ENCODE measurements at places on chromosomes 5 and 9.

DNA sequence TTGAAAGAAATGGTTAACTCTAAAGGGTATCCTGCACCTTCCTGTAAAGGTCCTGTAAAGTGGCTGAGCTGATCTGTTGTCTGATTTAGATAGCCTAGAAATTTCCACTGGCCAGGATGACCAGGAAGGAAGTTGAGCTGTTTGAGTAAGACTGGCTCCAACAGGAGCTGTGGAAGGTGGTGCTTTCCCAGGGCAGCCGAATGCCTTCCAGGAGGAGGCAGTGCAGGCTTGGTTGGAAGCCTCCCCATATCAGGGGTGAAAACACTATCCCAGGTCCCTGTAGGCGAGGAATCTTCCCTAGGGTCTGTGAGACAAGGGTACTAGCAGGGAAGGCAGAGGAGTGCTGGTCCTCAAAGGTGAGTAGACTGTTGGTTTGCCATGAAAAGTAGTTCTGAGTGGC lies 98.4 kb downstream of the LIX1 start:
- DNase-seq = no peak

- DNase-seq = no peak
Observed at GRCh38 chr9:17859228-17859627, 280.4 kb downstream of the SH3GL2 start.

GRCh38 chr9:133581011-133581410 lies 28.2 kb downstream of the FAM163B start:
- DNase-seq = no peak

- no peak for DNase-seq
Observed at GRCh38 chr9:90927496-90927895, 125.9 kb downstream of the SYK start.

DNA sequence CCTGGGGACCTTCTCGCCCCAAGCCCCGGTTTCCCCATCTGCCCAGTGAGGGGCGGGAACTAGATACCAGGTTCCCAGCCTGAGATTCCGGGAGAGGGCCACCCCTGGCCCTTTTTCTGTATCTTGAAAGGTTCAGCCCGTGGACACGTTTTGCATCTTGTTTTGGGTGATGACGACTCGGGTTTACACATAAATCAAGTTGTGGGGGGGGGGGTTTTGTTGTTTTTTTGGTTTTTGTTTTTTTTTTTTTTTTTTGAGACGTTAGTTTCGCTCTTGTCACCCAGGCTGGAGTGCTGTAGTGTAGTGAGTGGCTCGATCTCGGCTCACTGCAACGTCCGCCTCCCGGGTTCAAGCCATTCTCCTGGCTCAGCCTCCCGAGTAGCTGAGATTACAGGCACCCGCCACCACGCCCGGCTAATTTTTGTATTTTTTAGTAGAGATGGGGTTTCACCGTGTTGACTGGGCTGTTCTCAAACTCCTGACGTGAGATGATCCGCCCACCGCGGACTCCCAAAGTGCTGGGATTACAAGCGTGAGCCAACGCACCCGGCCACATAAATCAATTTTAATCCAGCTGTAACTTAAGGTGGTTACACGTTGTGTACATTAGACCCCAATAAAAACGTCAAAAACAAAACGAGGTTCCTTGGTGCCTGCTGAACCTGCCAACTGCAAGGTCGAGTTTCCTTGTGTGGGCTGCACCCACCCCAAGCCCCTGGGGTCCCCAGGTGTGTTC lies 1.1 kb upstream of the BRD3 start:
- DNase-seq = no peak

DNA sequence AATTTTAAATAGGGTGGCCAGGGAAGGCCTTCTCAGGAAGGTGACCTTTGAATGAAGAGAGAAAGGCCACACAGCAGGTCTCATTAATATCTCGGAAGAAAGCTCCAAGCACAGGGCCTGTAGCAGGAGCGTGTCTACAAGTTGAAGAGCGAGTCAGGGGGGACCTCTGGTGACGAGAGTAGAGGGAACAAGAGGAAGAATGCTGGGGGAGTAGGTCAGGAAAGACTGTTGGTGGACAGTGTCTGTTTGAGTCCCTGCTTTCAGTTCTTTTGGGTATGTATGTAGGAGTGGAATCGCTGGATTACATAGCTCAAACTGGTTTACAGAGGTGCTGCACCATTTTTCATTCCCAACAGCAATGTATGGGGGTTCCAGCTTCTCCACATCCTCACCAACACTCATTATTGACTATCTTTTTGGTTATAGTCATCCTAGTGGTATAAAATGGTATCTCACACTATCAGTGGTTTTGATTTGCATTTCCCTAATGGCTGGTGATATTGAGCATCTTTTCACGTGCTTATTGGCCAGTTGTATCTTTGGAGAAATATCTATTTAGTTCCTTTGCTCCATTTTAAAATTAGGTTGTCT lies 55.8 kb downstream of the NUP214 start:
- no peak for DNase-seq

DNA sequence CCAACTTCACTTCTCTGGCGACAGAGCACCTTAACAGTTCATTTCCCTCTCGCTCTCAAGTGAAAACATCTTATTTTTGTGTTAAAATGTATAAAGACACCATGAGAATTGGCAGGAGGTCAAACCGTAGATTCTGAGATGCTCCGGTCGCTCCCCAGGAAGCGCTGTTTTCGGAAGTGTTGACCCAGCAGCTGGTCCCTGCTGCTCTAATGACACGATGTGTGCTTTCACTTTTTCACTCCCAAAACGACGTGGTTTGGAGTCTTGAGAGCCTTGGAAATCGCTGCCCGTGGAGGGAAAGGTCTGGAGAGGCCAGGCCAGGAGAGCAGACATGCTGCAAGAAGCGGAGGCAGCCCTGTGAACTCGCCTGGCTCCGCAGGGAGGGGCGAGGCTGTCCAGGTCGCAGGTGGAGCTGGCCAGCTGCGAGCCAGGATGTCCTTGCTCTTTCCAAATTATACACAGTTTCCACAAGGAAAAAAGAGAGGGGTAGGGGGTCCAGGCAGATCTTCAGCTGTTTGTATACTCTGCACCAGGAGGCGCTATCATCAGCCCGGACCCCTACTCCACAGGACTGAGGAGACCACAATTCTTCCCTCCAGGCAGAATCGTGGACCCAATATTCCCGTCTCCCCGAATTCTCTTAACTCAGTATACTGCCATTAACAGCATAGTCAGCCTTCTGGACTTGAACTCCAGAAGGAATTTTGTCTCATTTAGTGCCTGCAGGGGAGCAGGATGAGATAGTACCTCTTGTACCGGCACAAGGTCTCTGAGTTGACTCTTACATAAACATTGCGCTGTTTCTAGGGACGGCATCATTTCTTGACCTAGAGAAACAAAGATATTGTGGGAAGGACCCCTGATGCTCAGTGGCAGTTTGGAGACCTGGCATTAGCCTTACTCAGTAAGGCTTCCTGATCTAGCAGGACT lies 248.6 kb upstream of the ANKRD55 start:
- DNase-seq = peak; percentile 22

- peak; percentile 36 for DNase-seq
Observed at GRCh38 chr9:126965541-126966428, 51.2 kb downstream of the RALGPS1 start.

- no peak for DNase-seq
Observed at GRCh38 chr9:106970219-106970975, 107.4 kb downstream of the ZNF462 start.

- peak; percentile 40 for DNase-seq
Observed at GRCh38 chr5:14806456-14806855, 65.1 kb downstream of the ANKH start.

GRCh38 chr5:8840237-8840636 lies 705.6 kb downstream of the SEMA5A start:
- DNase-seq = no peak

DNA sequence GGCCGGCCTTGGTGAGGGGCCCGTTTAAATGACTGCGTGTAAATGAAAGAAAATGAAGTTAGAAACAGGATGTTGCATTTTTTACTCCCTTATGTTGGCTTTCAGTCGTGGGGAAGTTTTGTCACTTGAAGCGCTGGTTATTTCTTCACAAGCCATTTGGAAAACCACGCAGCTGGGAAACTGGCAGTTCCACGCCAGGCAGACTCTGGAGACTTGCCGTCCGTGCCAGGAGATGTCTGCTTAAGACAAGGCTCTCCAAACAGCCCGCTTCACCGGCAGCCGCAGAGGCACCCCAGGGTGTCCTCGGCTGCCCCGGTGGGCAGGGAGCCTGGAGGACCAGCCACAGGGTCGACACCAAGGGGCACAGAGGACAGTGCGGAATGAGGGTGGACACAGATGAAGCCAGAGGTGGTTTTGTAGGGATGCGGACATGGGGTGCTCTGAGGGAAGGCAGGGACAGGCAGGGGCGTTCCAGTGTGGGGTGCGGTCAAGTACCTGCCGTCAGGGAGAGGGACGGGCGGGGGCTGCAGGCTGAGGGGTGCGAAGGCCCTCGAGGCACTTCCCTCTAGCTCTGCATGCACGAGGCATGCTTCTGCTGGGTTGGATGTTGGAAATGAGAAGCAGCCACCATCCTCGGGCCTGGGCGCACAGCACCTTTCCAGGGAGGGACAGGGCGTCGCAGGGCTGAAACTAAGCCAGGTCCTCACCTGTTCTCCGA lies 11.1 kb upstream of the AJM1 start:
- no peak for DNase-seq

DNA sequence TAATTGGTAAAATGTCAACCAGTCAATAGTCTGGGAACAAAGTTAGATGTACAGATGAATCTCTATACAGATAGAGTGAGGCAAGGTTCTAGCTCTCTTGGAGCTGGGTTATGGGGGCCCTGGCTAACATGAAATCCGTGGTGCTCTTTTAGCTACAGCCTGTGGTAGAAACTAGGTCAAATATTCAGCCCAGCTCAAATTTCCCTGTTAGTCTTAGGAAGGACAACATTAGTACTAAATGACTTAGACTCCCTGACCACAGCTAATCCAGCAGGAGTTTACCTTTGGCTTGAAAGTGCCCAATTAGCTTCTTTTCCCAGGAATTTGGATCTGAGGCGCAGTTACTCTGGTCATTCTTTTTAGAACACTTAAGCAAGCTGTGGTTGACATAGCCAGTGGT lies 170.5 kb downstream of the DMRTA1 start:
- DNase-seq = no peak

DNA sequence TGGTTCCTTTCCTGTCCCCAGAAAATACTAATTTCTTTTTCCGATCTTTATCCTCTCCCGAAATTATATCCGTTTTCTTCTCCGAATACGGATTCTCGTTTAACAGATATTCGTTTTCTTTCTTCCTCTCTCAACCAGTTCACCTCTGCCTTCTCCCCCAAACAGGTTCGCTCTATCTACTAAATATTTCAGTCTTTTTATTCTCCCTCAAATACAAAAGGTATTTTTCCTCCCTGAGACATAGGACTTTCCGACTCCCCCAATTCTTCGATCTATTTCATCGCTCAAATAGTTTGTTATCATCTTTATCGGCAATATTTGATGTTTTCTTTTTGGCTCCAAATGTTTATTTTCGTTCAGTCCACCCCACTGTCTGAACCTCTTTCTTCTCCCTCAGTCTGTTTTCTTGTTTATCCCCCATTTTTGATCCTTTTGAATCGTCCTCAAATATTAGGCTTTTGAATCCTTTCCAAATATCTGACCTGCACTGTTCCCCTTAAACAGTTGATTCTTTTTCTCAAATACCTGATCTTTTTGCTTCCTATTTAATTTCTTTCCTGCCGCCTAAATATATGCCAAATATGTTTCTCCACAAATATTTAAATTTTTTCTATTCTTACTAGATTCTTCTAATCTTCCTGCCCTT lies 4.4 kb downstream of the PITX1 start:
- DNase-seq = no peak

- DNase-seq = no peak
Observed at GRCh38 chr5:157189223-157189622, 8.6 kb downstream of the ITK start.

- DNase-seq = no peak
Observed at GRCh38 chr9:76516871-76517270, 57.9 kb downstream of the GCNT1 start.

GRCh38 chr9:75378036-75378435 lies 289.7 kb downstream of the OSTF1 start:
- no peak for DNase-seq

DNA sequence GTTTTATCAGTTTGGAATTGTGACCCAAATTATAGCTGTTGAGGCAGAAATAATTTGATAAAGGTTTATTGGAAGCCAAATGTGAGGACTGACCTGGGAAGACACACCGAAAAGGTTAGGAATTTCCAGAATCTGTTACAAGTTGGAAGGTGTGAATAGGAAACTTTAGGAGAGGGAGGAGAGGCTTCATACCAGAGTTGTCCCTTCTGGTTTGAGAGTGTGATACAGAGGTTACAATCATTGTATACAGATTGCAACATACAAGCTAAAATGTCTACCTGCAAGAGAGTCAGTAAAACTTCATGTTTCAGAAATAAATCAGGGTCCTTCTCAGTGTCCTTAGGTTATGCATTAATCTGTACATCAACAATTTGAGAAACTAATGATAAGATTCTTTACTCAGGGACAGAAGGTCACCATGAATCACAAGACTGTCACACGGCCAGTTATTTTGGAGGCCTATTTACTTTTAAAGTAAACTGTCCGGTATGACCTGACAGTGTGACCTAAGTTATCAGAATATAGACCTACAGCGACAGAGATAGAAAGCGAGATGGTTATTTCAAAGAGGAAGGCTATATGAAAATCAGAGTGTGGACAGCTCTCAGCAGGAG lies 204.9 kb upstream of the CTNND2 start:
- no peak for DNase-seq

DNA sequence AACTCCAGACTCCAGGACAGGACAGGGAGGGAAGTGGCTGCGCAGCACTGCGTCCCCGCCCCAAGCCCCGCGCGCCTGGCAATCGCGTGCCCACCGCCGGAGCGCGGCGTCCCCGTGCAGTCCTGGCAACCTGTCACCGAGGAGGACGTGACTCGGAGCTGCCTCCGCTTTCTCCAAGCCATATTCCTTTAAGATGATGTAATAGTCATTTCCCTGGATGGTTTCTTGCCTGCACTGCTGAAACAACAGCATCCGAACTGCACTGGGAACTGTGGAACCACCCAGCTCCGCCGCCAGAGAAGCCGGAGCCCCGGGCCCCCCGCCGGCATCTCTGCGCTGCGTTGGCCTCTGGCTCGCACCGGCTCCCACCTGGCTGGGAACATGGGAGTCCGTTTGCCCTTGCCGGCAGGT lies 34.5 kb downstream of the KCTD16 start:
- no peak for DNase-seq

DNA sequence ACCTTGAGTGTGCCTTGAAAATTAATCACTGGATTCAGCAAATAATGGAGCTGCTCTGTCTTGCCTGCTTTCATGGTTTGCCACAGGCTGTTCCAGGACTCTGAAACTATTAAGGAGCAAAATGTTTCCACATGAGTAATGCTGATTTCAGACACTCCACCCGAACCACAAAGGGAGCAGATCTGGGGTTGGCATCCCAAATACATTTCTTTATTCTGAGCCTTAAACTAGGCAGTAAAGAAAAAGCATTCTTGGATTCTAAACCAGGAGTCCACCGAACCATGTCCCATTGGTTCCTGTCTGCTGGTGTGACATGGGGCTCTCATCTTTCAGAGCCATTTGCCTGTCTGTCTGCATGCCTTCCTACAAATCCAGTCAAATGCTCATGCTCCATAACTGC lies 10.1 kb upstream of the C1QTNF3 start:
- no peak for DNase-seq
